NCI-H1417 (cell line): ENCODE measurements at places on chromosomes 3 and 15.

- DNase-seq, result no peak
Measured at GRCh38 chr15:76312540-76313174, 1.4 kb upstream of the ETFA start.

DNA sequence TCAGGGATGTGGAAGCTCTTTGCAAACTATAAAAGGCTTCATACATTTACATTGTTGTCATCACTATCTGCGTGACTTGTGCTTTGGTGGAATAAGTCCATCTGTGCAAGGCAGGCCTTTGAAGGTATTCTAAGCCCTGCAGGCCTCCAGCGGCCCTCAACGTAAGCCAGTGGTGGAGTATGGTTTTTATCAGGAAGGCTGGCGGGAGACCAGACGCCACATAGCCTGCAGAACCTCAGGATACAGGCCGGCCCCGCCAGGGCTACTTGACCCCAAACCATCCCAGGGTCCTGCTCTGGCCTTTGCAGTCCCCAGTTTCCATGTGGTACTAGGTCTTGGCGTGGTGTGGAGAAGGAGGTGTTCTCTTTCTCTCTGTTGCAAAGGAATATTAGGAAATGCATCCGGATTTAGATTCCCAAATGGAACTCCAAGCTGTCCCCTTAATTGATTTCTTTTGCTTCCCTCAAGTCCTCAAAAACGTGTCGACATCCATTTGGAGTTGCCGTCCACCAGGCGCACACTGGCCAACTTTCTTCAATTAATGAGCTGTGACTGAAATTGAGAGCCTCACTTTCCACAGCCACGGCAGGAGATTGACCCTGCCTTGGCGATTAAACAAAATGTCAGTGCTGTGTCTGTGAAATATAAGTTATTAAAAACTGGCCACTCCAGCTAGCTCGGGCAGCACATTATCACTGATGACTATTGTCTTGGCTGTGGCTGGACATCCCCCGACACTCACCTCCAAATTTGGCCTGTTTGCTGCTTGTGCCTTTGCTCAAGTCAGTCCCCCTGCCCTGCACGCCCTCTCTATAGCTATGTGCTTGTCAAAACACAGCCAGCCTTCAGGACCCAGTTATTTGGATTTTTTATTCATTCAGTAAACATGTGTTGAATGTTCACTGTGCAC lies 239.8 kb upstream of the TLE3 start:
- DNase-seq, result no peak

DNA sequence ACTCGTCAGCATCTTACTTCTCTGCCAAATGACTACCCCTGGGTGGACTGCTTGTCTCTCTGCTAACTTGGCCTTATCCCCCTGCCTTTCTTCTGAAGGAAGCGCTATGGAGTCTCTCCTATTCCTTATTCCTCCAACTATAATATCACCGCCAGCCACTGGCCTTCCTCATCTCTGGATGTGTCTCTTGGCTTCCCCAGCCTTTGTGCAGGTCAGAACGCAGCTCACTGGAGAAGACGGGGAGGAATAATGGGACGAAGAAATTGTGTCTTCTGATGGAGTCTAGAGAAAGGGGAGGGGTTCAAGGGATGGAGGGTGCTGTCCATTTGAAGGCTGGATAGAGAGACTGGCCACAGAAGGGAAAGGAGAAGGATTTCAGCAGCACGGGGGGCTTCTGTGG lies 16.9 kb downstream of the ITGA11 start:
- DNase-seq, result no peak

DNA sequence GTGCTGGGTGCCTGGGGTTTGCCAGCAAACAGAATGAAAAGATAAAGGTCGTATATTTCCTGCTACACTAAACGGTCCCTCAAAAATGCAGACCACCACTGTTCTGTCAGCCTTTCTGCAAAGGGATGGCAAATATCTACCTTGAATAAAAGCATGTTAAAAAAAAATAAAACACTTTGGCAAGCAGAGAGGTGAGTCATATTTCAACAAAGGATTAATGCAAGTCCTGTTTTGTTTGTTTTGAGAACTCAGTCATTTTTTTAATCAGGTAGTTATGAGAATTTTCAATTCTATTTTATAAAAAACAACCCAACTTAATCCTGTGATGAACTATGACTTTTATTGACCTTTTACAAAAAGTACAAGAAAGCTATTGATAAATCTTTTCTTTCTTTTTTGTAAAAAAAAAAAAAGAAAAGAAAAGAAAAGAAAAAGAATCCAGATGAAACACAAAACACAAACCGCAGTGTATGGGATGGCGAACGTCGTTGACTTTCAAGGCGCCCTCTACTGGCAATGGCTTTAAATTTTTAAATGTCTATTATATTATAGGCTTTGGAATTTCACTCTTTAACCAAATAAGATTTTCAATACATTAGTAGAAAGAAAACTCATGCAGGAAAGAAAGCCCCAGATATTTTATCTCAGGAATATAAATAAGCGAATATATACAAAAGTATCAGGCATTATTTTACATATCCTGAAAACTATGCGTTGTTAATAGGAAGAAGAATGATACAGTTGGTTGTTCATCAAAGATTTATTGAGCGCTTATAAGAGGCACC lies 87.8 kb downstream of the NCEH1 start:
- DNase-seq, result no peak

GRCh38 chr3:71228156-71228866 lies 355.2 kb downstream of the FOXP1 start:
- DNase-seq, result no peak

DNA sequence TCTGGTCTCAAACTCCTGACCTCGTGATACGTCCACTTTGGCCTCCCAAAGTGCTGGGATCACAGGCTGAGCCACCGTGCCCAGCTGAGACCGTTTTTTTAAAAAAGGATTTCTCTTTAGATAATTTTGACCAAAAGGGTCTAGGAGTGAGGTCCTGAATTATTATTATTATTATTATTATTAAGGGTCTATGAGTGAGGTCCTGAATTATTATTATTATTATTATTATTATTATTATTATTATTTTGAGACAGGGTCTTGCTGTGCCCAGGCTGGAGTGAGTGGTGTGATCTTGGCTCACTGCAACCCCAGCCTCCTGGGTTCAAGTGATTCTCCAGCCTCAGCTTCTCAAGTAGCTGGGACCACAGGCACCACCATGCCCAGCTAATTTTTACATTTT lies 20.6 kb upstream of the ARID3B start:
- DNase-seq, result no peak

GRCh38 chr3:57927916-57928315 lies 80.3 kb upstream of the FLNB start:
- DNase-seq, result no peak

- no peak for DNase-seq
Measured at GRCh38 chr3:55607844-55608243, 120.7 kb upstream of the WNT5A start.

- peak; percentile 59 for DNase-seq
Measured at GRCh38 chr3:123653221-123653682, 68.4 kb upstream of the HACD2 start.

GRCh38 chr15:55031727-55032126 lies 165.0 kb downstream of the RSL24D1 start:
- no peak for DNase-seq

DNA sequence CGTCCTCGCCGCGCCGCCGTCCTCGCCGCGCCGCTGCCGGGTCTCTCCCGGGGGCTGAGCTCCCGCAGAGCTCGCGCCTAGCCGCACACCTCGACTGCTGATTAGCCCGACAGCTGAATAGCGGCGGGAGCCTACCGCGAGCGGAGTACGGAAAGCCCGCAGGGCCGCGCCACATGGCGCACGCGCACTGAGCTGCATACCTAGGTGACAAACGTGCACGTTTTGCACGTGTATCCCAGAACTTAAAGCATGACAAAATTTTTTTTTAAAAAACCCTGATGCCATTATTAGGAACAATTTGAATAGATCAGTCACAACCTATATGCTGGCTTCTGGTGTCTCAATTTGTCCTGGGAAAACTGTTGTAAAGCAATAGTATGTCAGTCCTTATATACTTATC lies at the start of gene GOLGA8A:
TSS of gene GOLGA8A (minus strand) at position 122 of the 400 bp plus-strand sequence. CDS start 48,117 bp downstream, outside the sequence.
- DNase-seq, result peak; percentile 95

DNA sequence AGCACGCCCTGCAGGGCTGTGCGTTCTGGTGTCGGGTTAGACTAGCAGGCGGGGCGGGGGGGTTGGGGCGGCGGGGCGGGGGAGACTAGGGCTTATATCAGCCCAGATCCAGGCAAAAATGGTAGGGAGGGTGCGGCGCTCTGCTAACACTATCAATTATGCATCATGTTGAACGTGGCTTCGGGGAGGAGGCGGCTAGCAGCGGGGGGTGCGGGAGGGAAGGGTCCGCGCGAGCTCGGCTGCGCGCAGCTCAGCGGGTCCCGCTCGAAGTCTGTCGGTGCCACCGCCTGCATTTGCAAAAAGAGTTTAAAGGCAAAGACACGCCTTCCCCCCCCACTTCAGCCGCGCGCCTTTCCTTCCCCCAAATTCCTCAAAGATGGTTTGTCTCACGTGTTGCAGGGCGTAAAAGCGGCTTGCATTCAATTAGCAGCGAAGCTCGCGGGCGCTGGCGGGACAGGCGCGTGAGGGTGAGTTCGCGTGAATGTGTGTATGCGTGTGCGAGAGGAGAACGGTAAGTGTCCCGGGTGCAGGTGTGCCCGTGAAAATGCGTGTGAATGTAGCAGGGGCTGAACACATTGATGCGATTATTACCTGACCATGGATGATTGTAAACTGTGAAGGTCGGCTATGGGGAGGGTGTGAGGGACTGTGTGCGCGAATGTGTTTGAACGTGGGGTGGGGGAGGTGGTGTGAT lies at the start of gene ISLR2:
TSS of gene ISLR2 (plus strand) at position 432 of the 694 bp plus-strand sequence. CDS start 2,169 bp downstream, outside the sequence.
- peak; percentile 72 for DNase-seq

DNA sequence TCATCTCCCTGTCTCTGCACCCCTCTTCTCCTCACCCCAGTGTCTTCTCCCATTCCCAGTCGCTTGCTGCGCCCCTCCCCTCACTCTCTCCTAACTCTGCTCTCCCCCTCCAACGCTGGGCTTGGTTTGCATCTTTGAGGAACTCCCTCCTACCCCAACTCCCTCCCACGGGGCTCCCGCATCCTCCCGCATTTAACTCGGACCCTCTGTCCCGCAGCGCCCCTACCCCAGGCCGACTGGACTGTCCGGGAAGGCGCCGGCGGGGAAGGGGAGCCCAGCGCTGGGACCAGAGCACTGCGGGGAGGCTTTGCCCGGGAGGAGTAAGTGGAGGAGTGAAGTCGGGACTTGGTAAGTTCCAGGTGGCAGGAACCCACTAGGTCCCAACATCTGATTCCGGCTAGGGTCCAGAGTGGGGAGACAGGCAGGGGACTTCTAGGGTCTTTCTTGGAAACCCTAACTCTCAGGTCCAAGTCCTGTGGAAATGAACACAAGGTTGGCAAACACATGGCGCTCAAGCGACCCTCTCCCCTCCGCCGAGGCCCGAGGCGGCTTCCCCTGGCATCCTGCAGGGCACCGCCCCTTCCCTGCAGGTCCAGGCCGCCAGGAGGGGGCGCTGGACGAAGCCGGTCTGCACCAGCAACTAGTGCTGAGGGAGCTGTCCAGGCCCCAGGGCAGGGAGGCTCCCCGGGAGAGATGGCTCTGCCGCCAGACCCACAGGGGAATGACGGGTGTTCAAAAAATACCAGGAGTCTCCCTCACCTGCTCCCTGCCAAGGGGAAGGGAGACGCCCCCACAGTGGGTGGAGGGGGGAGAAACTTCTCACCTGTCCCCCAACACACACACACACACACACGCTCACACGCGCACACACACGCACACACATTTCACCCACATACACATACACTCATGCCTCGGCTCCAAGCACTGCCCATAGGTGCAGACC lies 53.2 kb downstream of the LHFPL4 start:
- no peak for DNase-seq

- no peak for DNase-seq
Measured at GRCh38 chr3:49602877-49603411, 48.7 kb downstream of the BSN start.

DNA sequence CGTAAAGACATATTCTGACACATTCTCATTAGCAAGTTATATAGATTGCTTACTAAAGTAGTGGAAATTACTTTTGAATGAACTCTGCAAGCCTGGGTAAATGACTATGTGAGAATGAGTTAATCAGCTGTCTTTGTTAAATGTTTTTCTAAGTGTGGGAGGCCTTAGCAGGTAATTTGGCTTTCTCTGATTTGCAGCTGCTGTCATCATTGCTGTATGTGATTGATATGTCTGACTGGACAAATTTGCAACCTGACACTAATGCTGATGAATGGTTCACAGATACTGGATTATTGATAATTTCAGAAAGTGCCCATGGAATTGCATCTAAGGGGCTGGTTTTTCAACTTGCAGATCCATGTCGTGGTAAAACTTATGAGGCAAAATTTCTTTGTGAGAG lies 372.2 kb upstream of the SGO1 start:
- DNase-seq, result peak; percentile 57

DNA sequence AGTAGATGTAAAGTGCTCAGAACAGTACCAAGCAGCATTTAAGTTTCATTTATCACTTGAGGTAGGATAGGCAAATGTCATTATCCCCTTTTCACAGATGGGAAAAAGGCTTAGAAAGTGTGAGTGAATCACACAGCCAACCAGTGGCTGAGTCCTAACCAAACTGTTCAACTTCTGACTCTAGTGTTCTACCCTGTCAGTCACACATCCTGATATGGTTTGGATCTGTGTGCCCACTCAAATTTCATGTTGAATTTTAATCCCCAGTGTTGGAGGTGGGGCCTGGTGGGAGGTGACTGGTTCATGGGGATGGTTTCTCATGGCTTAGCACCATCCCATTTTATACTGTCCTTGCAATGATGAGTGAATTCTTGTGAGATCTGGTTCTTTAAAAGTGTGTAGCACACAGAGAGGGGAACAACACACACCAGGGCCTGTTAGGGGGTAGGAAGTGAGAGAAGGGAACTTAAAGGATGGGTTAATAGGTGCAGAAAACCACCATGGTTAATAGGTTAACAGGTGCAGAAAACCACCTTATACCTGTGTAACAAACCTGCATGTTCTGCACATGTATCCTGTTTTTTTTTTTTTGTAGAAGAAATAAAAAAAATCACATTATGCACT lies 304.7 kb downstream of the SUCLG2 start:
- DNase-seq, result no peak

- no peak for DNase-seq
Measured at GRCh38 chr3:197491923-197492664, 63.7 kb downstream of the BDH1 start.
